Bronchial epithelial cell (primary cell): ENCODE measurements at places on chromosomes 16 and 17.

DNA sequence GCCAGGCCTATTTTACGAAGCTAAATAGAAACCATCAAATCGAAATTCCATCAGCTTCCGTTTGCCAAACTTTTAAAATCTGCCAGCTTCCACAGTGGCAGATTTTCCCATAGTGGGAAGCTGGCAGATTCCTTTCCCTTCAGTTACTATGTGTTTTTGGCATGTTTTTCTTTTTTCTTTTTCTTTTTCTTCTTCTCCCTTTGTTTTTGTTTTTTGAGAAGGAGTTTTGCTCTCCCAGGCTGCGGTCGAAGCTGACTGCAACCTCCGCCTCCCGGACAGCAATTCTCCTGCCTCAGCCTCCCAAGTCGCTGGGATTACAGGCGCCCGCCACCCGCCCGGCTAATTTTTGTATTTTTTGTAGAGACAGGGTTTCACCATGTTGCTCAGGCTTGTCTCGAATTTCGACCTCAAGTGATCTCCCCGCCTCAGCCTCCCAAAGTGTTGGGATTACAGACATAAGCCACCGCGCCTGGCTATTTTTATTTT is 684 bp upstream of the CWC25 start:
- DNase-seq, result no peak

DNA sequence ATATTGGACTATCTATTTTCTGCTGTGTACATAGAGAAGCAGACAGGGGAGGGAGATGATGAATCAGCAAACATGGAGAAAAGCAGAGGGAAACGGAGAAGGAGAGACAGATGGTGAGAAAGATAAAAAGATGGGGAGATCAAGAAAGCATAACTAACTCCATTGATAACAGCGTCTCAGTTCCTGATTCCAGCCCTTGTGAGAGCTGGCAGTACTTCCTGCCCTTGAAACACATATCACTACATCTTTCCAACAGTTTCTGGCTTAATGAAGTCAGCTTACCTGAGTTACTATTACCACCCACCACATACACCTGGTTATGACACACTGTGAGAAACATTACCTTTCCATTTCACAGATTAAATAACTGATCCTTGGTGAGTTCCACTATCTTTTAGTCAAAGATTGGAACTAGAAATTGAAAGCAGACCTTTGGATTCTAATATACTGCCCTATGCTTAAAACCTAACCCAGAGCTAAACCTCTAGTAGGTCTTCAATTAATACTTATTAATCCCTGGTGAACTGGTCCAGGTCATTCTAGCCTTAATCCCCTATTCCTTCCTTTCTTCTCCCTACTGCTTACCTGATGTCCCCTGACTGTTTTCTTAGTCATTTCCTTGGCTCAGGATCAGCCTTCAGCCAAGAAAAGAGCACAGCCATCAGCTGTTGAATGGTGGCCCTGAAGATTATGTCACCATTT is 346.6 kb upstream of the CCL2 start:
- DNase-seq, result no peak

GRCh38 chr16:606656-607307 is 16.9 kb downstream of the RAB40C start:
- DNase-seq, result no peak

DNA sequence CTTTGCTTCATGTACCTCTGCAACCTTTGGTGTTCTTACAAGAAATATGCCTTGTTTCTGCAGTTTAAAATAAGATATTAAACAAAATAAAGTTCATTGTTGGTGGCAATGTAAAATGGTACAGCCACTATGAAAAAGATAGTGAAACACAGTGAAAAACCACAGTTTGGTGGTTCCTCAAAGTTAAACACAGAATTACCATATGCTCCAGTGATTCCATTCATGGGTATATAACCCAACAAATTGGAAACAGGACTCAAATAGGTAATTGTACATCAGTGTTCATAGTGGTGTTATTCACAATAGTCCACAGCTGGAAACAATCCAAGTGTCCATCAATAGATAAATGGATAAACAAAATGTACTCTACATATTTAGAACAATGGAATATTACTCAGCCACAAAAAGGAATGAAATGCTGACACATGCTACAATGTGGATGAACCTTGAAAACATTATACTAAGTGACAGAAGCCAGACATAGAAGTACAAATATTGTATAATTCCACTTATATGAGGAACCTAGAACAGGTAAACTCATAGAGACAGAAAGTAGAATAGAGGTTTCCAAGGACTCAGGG is 49.2 kb downstream of the CUEDC1 start:
- no peak for DNase-seq

- no peak for DNase-seq
Observed at GRCh38 chr16:84753412-84754326, 53.9 kb downstream of the USP10 start.

DNA sequence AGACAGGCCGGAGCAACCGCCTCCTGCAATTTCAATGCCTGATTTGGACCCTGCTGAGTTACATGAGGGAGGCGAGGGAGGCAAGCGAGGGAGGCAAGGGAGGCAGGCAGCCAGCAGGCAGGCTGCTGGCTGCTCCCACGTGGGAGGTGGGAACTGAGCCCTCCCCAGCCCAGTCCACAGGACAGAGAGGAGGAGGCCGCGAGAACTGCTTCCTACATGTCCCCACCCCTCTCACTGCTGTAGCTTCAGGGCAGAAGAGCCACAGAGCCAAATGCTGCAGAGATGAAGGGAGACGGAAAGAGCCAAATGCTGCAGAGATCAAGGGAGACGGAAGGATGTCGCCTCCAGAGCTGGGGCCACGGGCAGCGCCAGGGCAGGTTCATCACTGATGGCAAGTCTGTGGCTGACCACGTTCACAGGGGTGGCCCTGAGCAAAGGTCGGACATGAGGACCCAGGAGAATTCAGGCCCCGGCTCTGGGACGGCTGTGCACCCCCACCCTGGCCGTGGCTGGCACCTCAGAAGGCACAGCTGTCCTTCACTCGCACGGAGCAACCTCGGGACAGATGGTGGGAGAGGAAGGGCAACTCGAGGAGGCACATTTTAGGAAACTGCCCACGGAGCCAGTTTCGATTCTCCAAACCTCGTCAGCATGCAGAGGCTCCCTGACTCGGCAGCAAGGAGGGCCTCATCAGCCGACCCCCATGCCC is 21.5 kb downstream of the RPH3AL start:
- no peak for DNase-seq

GRCh38 chr16:66682271-66682670 is 14.3 kb downstream of the CMTM4 start:
- no peak for DNase-seq

DNA sequence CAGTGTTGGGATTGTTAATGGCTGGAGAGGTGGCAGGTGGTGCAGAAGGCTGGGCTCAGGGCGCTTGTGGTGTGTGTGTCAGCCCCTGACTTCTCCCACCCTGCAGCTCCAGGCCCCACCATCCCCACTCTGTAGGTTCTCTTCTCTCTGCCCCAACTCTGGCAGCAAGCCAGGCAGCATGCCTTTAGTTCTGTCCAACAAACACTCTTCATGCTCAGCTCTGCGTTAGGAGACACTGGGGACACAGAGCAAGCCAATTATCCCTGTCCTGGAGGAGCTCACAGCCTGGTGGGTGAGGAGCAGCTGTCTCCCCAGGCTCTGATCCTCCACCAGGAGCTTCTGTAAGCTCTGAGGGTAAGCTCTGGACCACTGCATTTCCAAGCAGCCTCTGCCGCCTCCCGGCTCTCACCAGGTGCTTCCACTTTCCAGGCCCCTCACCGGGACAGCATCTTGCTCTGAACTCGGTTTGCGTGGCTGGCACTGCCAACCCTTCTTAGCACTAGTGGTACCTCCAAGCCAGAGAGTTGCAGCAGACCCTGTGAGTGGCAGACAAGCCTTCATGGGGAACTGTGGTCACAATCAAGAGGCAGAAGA is 34.3 kb upstream of the WSCD1 start:
- no peak for DNase-seq
